Fibroblast of the conjunctiva (primary cell): ENCODE measurements at places on chromosomes 4 and X.
A peak's percentile ranks its signal among the peaks of the same experiment; 100 is the strongest.

DNA sequence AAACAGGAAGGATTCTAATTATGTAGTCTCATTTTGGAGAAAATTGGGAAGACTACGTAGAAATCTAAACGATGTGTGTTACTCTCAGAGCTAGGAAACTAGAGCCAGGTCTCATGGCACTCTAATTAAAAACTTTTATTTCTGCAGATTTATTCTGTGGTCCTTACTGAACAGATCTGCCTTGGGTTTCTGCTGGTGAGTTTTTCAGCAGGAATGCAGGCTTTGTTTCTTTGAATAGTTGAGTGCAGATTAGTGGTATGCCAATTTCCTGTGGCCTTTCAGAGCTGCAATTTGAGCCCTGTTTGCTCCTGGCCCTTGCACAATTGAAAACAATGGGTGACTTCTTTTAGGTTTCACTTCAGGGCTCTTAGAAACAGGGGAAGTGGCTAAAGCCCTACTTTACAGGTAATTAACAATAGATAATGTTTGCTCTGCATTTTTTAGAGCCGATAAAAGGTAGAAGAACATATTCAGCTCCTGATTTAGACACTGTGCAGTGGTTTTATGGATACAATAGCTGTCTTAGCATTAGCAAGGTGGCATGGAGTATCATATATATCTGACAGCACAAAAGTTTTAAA, 21.8 kb downstream of the SPRY1 start:
- DNase-seq, result peak; percentile 64

DNA sequence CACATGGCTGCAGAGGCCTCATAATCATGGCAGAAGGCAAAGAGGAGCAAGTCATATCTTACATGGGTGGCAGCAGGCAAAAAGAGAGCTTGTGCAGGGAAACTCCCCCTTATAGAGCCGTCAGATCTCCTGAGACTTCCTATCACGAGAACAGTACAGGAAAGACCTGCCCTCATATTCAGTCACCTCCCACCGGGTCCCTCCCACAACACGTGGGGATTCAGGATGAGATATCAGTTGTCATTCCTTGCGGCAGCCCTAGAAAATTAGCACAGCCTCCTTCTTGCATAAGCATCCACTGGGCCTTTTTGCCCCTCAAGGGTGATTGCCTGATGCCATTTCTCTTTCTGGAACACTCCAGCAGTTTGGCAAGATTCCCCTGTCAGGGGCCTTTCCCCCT, 61.7 kb upstream of the STX18 start:
- DNase-seq, result no peak

- DNase-seq, result peak; percentile 82
Observed at GRCh38 chrX:24024819-24025740, 1.9 kb downstream of the KLHL15 start.

GRCh38 chr4:153004081-153004850, 68.1 kb downstream of the FHDC1 start:
- no peak for DNase-seq

DNA sequence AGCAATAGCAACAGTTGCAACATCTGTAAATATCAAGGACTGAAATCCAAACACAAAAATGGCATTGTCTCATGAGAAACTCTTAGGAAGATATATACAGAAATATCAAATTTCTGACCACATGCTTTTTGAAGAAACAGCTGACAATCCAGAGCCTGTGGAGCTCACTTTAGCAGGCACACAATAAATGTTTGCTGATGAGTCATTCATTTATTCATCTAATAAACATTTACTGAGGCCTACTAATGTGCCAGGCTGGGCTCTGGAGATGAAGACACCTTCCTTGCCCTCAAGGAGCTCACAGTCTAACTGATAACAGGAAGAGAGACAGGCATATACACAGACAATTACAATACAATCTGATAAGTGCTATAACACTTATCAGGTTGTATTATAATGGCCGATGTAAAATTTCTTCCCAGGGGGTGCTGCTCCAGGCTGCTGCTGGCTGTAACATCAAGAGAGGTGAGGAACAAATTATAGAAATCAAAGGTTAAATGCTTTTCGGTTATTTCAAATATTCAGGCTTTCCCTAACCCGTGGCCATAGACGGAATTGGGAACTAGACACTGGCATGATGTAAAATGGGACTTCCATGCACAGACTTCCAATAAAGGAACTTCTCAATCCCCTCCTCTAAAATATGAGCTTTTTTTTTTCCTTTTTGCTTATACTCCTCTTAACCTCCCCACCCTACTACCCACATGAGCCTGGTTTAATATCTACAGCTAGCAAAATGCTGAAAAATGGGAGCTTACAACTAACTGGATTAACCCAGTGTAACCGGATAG, 16.8 kb upstream of the ZCCHC13 start:
- DNase-seq, result no peak

GRCh38 chrX:149641835-149642234, 10.2 kb upstream of the TMEM185A start:
- DNase-seq, result no peak

- DNase-seq, result no peak
Observed at GRCh38 chrX:23276475-23276874, 58.2 kb upstream of the PTCHD1 start.

GRCh38 chr4:41072021-41072777, 142.1 kb downstream of the APBB2 start:
- no peak for DNase-seq

DNA sequence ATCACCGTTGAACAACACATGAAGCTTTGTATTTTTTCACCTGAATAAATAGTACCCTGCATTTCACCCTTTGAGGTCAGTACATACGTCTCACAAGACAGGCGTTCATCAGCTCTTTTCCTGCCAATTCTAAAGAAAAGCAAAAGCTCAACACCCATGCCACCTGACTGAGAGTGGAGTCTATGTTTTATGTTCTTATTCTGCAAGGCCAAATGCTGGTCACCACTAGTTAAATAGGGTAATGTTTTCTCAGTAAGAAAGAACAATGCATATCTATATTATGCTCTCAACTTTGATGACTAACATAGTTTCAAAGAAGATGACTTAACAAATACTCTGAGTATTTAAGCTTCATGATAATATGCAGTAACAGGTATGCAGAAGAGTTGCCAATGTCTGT, 336.3 kb upstream of the BMP3 start:
- no peak for DNase-seq

GRCh38 chr4:73450398-73451004, 14.5 kb downstream of the AFP start:
- peak; percentile 68 for DNase-seq

- DNase-seq, result no peak
Observed at GRCh38 chr4:62434921-62435320, 1234.8 kb downstream of the ADGRL3 start.

DNA sequence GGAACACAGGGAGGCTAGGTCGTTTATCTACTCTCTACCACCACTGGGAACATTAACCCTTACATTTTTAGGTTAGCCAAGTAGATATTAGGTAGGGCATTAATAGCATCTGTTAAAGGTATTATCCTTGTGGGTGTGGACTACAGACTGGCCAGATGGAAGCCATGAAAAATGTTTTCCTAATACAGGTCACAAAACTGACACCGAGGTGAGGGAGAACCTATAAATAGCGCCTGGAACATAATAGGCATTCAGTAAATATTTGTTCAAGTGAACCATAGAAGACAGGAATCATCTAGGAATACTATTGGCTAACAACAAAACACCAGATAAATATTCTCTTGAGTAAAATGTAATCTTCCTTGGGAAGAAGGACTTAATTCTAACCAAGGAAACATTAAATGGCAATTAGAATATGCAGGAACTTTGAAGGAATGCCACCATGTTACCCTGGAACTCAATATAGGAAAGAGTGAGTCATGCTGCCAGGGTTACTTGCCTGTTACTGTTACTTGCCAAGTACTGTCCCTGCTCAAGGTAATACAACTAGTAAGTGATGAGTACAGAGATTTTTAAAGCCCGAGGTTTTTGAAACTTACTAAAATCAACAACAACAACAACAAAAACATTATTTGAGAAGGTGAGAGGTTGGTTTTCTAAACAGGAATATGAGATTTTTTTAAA, 79.0 kb downstream of the SOX3 start:
- no peak for DNase-seq

- no peak for DNase-seq
Observed at GRCh38 chr4:47531241-47531953, 46.3 kb downstream of the ATP10D start.

- no peak for DNase-seq
Observed at GRCh38 chrX:17860811-17861488, at the start of gene RAI2. RAI2 (minus strand) TSS chrX:17861298; CDS start chrX:17802010, 59,288 bp downstream.

- no peak for DNase-seq
Observed at GRCh38 chr4:54941994-54942552, 183.3 kb downstream of the KDR start.

GRCh38 chr4:88969271-88969670, 87.7 kb downstream of the FAM13A start:
- no peak for DNase-seq

GRCh38 chr4:110364911-110365520, 110.9 kb upstream of the ENPEP start:
- no peak for DNase-seq

GRCh38 chr4:104728380-104729122, 233.9 kb upstream of the CXXC4 start:
- DNase-seq, result peak; percentile 23

GRCh38 chr4:129842096-129842495, 746.1 kb downstream of the C4orf33 start:
- DNase-seq, result no peak

DNA sequence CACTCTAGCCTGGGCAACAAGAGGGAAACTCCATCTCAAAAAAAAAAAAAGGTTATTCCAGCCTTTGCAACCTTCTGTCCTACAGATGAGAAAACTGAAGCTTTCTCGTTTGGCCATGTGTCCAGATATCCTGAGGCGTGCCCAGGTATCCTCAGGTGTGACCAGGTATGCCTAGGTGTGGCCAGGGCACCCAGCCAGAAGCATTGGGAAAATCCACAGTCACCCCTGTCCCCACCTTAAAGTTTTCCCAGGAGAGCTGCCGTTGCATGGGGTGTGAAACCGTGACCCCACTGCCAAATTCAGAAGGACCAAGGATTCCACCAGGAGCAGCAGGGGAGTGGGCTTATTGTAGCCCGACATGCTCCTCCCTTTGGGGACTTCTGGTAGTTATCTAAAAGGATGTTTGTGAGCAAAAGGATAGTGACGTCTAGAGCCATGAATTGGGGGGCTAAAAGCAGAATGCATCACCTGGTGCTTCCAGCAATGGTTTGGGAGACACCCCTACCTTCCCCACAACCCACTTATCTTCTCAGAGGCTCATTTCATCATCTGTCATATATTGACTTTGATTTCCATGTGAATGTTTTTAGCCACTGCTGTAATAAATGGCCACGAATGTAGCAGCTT, 4.0 kb upstream of the DHRSX start:
- DNase-seq, result no peak

- DNase-seq, result no peak
Observed at GRCh38 chrX:78673246-78673645, 14.1 kb upstream of the RTL3 start.

GRCh38 chr4:127015667-127016117, 617.1 kb upstream of the INTU start:
- no peak for DNase-seq

- peak; percentile 21 for DNase-seq
Observed at GRCh38 chrX:56248492-56248891, 16.3 kb downstream of the KLF8 start.

GRCh38 chr4:74394476-74395136, 29.7 kb downstream of the EREG start:
- DNase-seq, result no peak

DNA sequence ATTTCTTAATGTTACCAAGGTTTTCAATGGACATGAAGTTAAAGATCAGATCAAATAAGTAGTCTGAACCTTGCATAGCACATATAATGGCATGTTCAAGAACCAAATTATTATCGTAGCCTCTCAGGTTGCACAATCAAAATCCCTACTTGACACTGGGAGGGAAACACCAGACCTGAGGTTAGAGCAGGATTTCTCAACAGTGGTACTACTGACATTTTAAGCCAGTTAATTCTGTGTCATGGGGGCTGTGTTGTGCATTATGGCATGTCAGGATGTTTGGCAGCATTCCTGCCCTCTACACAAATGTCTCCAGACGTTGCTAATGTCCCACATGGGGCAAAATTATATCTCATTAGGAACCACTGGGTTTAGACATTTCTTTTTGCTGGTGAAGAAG, 20.8 kb downstream of the RLIM start:
- no peak for DNase-seq

DNA sequence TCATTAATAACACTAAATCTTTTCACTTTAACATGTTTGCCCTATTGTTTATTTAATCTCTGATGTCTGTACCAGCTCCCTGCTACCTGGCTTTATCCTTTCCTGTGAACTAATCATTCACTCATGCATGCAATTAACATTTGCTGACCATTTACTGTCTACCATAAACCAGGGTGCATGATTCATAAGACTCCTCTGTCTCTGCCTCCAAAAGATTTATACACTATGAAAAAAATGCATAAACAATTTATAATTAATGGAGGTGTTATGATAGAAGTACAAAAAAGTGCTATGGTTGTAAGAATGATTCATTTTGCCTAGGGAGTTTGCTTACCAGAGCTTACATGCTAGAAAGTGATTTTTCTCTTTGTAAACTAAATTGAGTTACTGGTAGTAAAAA, 24.5 kb upstream of the CPEB2 start:
- DNase-seq, result no peak

- no peak for DNase-seq
Observed at GRCh38 chr4:25441519-25442117, 64.6 kb downstream of the ANAPC4 start.

- no peak for DNase-seq
Observed at GRCh38 chr4:48093991-48094416, 40.0 kb downstream of the TXK start.

DNA sequence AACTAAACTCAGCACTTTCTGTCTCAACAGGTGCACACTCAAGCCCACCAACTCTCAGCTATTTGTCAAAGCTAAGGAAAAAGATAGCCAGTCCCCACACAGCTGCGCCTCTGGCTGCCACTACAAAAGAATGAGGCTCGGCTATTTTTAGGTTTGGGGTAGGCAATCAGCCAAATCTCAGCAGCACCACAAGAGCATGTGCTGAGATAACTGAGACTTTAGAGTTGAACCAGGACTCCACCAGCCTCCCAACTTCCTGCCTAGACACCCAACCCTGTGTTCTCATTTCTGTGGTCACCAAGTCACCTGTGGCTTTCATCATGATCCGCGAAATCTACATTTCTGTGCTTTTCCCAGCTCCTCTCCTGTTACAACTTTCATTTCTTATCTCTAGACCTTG, 28.0 kb downstream of the DMD start:
- DNase-seq, result peak; percentile 4

GRCh38 chrX:97860226-97860625, 976.5 kb downstream of the RPA4 start:
- no peak for DNase-seq

DNA sequence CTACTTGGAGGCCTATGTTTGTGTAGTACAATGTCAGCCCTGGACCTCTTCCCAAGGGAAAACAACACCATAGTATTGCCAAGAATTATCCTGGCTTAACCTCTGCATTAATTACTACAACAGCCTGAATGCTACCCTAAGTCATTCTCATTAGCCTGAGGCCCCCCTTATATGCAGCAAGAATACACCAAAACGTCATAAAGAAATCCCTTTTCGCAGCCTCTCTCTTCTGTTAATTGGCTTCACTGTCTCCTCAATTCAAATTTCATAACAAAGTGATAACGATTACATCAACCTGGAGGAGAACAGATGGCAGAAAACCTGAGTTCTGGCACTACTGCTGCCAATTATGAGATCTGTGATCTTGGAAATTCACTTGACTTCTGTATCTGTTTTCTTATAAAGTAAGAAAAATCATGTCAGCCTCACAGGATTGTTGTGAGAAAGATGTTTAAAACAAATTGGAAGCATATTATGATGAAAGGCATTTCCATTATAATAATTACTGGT, 1663.1 kb downstream of the STIM2 start:
- no peak for DNase-seq

- no peak for DNase-seq
Observed at GRCh38 chr4:105542039-105542438, 10.4 kb upstream of the ARHGEF38 start.
